ENCODE measurements at places on chromosomes 5 and 9.

- no peak for DNase-seq
These were observed 10.5 kb upstream of the MYORG start for GRCh38 chr9:34387239-34387638.

- no peak for DNase-seq
These were observed 24.5 kb upstream of the PDZD2 start for GRCh38 chr5:31614151-31615020.

- no peak for DNase-seq
These were observed 479.5 kb downstream of the TAF11L14 start for GRCh38 chr5:18113721-18114120.

DNA sequence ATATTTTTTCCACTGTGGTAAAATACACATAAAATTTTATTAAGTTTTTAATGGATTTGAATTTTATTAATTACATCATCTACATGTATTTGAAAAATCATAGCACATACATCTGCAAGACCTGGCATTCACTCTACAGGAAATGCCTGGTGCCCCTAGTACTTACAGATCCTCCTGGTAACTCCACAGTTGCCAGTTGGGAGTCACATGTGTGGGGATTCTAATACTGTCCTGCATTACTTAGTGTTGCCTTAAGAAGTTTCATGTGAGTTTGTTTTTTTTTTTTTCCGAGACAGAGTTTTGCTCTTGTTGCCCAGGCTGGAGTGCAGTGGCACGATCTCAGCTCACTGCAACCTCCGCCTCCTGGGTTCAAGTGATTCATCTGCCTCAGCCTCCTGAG is 18.1 kb downstream of the KDM3B start:
- no peak for DNase-seq

GRCh38 chr5:151002250-151002649 is 18.1 kb upstream of the GPX3 start:
- DNase-seq: no peak

GRCh38 chr9:117636681-117637080 is 67.5 kb upstream of the TLR4 start:
- no peak for DNase-seq

- no peak for DNase-seq
These were observed 10.3 kb downstream of the CNOT8 start for GRCh38 chr5:154868702-154869101.

- DNase-seq: peak; percentile 89
These were observed at the start of gene NINJ1 for GRCh38 chr9:93134015-93134739. TSS of gene NINJ1 (minus strand) at chr9:93134251. CDS start at chr9:93134217, 34 bp downstream.

GRCh38 chr9:83245979-83246659 is 183.2 kb upstream of the RASEF start:
- DNase-seq: no peak

DNA sequence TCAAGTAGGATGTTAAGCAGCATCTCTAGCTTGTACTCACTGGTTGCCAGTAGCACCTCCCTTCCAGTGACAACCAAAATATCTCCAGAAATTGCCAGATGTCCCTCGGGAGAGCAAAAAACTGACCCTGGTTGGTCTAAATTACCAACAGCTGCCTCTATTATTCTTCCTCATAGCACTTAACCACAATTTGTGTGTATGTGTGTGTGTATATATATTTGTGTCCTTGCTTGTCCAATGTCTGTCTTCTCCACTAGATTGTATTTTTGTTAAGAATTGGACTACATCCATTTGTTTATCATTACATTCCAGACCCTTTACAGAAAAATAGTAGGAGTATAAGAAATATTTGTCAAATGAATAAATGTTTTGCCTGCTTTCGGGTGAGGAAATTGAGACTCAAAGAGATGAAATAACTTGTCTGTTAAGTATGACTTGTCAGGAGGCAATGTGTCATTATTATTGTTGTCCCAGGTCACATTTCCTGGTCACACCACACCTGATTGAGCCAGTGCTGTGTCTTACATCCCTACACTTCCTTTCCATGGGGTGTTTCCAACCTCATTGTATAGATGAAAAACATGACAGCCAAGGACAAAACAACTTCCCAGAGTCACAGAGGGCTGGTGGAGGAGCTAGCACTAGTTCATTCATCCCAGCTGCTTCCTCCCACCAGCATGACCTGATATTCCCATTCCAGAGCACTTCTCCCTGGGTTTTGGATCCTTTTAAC is 11.4 kb upstream of the GRPEL2 start:
- no peak for DNase-seq

Data from stimulated activated CD8-positive, alpha-beta memory T cell treated with anti-CD3 and anti-CD28 coated beads, Interleukin-7, amount 100 ng/mL, for 4 hours (primary cell).